ENCODE measurements at places on chromosomes 13 and 19.
A peak's percentile ranks its signal among the peaks of the same experiment; 100 is the strongest.

DNA sequence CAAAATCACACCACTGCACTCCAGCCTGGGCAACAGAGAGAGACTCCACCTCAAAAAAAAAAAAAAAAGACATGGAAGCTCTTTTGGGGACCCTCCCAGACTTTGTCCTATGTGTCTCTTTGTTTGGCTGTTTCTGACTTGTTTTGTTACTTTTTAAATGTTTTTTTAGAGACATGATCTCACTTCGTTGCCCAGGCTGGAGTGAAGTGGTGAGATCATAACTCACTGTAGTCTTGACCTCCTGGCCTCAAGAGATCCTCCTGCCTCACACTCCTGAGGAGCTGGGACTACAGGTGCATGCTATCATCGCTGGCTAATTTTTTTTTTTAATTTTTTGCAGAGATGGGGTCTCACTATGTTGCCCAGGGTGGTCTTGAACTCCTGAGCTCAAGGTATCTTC lies 16.4 kb upstream of the DPP9 start:
- DNase-seq = no peak

GRCh38 chr13:29562786-29563438 lies 32.6 kb downstream of the SLC7A1 start:
- no peak for DNase-seq

DNA sequence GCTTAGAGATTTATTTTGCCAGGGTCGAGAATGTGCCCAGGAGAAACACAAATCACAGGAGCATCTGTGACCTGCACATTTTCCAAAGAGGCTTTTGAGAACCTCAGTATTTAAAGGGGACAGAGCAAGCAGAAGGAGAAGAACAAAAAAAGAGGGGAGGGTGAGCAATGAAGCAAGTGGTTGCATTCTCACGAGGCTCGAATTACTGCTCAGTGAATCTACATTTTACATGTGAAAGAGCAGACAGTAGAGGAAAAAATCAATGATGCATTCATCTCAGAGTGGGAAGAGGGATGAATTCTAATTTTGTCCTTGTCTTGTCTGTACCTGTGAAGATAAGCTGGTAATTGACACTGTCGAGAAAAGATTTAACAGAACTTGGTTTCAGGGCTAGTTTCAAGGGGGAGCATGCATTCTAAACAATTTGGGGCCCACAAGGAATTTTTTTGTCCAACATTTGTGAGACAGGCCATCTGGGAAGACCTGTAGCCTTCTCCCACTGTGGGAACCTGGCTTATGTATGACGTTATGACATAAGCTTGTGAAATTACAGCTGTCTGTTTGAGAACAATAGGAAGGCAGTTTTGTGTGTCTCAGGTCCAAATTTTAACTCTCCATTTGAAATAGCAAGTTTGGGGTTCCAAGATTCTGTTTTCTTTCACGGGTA lies 855.1 kb downstream of the SLITRK5 start:
- no peak for DNase-seq

- no peak for DNase-seq
These were observed 729.9 kb downstream of the DACH1 start for GRCh38 chr13:71137101-71137500.

DNA sequence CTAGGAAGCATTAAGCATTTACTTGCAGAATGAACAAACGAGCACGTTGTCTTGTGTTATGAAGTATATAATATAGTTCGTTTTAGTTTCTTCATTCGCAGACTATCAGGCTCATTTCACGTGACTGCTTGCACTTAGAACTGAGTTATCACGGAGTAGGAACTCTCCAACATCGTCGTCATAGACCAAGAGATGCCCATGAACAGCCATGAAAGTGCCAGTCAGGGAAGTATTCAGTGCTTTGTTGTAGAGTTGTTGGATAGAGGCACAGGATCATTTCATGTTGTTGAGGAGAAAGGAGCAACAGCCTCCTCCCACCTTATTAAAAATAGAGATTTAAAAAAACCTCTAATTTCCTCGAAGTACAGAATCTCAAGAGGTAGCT lies 977 bp upstream of the IL17D start:
- no peak for DNase-seq

GRCh38 chr19:47839913-47840312 lies 18.2 kb downstream of the CRX start:
- DNase-seq = no peak

DNA sequence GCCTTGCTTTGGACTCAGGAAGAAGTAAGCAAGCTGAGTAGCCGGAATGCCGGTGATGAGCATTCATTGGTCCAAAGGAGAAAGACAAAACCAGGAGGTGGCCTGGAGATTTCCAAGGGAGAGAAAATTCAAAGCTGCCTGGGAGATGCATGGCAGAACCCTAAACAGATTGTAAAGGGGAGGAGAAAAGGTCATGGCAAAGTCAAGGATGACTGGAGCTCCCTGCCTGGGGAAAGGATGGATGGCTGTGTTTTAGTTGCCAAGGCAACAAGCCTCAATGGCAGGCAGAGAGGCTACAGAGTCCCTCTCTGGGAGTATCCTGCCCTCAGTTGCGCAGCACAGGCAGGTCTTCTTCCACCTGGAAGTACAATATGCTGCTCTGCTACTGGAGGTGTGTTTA lies 134.0 kb downstream of the ENOX1 start:
- DNase-seq = no peak

- no peak for DNase-seq
These were observed 2.0 kb downstream of the AKT1S1 start for GRCh38 chr19:49875177-49875576.

DNA sequence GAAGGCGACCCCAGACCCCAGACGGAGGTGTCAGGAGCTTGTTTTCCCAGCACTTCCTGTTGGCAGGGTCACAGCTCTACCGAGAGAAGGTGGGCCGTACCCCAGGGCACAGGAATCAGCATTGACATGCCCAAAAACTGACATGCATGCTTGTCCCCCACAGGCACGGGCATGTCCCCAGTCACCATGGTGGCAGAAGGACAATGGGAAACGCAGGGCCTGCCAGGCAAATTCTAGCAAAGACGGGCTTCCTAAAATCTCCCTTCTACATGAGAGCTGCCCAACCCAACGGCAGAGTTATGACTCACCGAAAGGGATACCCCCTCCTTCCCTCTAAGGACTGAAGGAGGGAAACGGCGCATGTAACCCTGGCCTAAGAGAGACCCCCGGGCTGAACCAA lies 18.5 kb downstream of the TSHZ3 start:
- DNase-seq = no peak

DNA sequence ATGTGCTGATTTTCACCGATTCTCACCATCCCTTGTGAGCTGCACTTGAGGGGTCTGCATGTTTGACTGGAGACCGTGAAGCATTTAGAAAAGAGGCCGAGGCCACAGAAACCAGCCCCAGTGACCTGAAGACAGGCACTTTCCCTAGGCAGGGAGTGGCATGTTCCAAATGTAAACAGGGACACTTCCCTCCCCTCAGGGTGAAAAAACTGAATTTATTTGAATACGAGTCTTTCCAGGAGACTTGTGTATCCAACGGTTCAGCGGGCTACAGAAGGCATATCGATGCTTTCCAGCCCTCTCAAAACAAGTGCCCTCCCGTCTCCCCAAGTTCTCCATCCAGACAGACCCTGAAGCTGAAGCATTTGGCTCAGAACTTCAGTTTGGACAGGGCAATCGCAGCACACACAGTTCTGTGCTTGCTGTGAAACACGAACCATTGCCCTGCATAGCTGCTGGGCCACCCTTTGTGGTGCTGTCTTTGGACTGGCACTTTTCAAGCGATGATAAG lies 106.1 kb downstream of the ZIC5 start:
- DNase-seq = no peak

- DNase-seq = no peak
These were observed 9.9 kb downstream of the LTBP4 start for GRCh38 chr19:40611096-40611495.

DNA sequence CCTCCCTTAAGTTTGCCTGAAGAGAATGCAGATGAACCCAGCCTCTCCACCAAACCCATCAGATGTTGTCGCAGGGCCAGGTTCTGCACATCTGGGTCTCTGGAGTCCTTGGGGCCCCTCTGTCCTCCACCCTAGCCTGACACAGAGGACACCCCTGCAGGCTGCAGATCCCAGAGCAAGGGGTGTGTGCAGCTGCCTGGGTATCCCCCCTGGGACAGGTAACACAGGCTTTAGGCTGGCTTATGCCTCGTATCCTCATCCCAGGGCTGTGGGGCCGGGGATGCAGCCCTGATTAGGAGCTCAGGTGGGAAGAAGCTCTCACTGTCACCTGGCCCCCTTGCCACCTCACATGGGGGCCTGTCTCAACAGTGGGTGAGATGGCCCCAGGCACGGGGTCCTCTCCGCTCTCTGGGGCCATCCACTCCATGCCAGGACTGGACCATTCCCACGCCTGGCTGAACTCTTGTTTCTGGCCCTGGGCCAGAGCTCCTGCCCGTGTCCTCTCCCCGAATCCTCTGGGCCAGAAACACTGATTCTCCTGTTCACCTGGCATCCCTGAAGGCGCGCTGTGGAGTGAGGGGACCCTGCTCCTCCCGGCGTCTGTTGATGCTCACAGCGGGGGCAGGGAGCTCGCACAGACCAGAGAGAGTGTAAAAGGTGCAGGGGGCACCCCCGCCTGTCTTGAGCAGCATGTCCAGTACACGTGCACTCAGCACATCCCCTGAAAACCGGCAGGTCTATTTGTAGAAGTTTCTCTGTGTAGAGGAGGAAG lies 38.7 kb upstream of the TPM4 start:
- no peak for DNase-seq

DNA sequence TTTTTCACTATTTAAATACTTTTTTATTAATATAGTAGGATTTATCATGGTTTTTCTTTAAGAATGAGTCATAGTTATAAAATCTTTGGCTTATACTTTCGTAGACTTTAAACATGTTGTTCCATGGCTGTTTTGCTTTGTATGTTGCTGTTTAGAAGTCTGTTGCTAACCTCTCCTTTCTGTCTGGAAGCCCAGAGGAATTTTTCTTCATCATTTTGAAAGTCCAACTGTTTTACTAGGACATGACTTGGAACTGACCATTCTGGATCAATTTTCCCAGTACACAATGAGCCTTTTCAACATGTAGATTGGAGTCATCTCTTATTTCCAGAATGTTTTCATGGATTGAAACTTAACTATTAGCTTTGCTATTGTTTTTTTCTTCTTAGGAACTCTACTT lies 7.9 kb downstream of the CAB39L start:
- DNase-seq = no peak

DNA sequence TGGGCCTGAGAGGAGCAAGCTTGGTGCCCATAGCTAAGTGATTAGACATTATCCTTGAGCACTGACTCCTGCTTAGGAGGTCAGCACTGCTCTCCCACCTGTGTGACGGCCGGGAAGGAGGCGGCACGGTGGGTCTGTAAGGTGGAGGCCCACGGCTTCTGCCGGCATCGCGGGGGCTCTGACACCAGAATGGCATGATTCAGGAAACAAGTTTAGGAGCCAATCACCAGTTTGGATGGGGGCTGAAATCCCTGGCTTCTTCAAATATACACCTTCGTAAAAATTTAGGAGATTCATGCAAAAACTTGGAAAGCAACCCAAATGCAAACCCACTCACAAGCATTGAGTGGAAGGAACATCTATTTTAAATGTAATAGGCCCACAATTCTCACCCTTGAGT lies 307.3 kb upstream of the TSHZ3 start:
- no peak for DNase-seq

DNA sequence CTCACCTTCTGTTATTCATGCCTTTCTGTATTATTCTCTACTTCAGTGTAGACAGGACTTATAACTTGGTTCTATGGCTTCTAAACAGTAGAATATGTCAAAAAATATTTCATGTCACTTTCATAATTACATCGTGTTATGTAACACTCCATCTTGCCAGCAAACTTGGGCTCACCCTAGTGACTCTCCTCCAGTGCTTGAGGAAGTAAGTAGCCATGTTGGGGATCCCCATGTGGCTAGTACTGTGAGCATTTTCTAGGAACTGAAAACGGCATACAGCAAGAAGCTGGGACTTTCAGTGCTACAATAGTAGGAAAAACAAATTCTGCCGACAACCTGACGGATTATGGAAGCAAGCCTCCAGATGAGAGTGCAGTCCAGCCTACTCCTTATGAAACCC lies 495.6 kb downstream of the SLITRK6 start:
- DNase-seq = no peak

GRCh38 chr13:24605923-24606372 lies 74.3 kb upstream of the ATP12A start:
- peak; percentile 5 for DNase-seq

DNA sequence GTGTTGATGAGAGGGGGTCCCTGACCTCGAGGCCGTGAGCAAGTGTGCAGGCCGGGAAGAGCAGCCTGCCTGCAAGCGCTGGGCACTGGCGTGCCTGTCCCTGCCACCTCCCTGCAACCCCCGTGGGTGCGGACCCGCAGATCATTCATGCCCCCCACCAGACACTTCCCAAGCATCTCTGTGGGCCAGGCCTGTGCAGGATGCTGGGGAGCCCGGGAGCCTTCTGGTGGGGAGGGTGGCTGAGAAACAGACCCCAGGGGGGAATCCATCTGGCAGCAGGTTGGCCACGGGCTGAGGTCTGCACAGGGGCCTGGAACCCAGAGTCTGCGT lies 18.4 kb upstream of the CACTIN start:
- no peak for DNase-seq

DNA sequence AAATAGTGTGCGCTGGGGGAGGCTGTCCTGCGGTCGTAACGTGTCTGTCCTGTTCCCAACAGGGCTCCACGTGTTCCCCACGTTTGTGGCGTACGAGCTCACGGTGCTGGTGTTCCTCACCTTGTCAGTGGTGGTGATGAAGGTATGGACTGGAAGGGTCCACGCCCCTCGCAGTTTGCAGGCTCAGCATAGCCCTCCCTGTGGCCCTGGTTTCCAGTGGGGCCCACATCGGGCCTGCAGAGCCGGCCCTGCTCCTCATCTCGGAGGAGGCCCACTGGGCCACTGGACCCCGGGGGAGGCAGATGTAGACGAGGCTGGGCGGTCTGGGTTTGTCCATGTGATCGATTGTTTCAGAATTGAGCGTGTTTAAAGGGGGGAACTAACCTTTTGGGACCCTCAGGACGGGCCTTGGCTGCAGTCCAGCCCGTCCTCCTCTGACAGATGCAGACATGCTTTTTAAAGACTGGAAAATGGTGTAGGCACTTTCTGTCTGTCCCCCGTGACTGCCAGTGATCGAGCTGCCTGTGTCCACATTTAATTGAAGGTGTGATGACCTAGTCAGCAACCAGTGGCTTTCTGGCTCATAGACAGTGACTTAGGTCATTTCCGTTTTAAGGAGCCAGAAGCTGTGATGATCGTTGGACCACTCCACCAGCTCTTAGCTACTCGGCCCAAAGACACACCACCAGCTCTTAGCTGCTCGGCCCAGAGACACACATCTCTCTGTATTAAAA lies 37.1 kb upstream of the TFDP1 start:
- DNase-seq = no peak

- DNase-seq = peak; percentile 79
These were observed 63.9 kb downstream of the LATS2 start for GRCh38 chr13:20997301-20998161.

- DNase-seq = no peak
These were observed 1527.1 kb upstream of the PRR20A start for GRCh38 chr13:55613429-55614187.

- no peak for DNase-seq
These were observed 3.5 kb upstream of the SLITRK5 start for GRCh38 chr13:87667686-87668085.
